Gastrocnemius medialis (tissue), 4 donors: ENCODE measurements at places on chromosomes 5 and 9. TPM values are rescaled to one million over a fixed set of nuclear protein-coding genes. Genes with fewer than 3 reads are reported as not detected.

PCDHAC2 gene
- 0.13 TPM for total RNA-seq

DNA sequence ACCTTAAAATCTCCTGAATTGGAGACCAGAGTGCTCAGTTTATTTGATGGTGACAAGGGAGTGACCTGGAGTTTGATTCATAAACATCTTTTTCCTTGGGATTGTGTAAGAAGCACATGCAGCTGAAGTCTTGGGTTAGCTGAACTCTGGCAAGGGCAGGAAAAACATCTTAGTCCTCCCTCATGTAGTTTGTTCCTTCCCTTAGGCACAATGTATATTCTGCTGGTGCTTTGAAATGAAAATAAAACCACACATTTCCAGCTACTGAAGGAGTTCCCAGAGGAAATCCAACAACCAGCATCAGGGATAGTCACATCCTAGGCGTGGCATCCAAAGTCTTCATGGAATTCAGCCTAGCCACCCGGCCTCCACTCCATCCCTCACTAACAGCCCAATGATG lies 95.2 kb upstream of the PAPPA start:
- no peaks in the 10 kb centered on the region for H3K4me1 ChIP-seq
- H3K27me3 ChIP-seq: no peaks in the 10 kb centered on the region
- no peak overlapping the region for H3K4me3 ChIP-seq

GRCh38 chr5:77709993-77710685 lies 66.0 kb downstream of the TBCA start:
- no peak for DNase-seq
- peaks cover 7% of the 10 kb centered on the region for H3K36me3 ChIP-seq
- no peaks in the 10 kb centered on the region for H3K27me3 ChIP-seq
- H3K27ac ChIP-seq: no peak overlapping the region
- H3K4me3 ChIP-seq: no peak overlapping the region
- peaks cover 4% of the 10 kb centered on the region for H3K4me1 ChIP-seq

NRG2 gene
- 15.8 TPM for total RNA-seq

DNA sequence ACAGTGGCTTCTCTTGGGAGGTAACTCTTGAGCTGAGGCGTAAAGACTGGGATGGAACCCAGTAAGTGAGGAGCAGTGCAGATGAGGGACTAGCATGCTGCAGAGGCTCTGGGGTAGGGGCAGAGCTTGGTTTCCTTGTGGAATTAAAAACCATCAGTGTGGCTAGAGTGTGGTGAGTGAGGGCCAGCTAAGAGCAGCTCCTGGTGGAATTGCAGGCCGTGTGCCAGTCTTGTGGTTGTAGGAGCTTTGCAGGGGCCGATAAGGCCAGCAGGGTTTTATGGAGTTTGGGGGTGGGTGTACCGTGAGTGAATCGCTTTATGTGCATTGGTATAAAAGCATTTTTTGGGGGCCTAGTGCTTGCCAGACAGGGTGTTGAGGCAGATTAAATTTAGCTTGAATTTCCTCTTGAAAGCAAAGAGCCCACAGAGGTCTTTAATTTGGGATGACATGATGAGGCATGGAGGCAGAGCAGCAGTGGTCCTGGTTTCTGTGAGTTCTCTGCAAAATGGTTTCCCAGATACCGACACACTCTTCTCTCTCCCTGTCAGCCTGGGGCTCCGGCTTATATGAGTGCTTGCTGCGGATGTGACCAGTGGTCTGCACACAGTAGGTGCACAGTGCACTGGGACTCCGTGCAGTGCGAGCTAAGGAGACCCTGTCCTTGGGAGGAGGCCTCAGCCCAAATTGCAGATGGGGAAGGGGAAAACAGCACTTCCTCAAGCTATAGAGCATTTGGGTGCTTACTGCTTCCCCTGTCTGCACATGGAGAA lies 176.4 kb upstream of the PITX1 start:
- no peaks in the 10 kb centered on the region for H3K27me3 ChIP-seq
- H3K4me1 ChIP-seq: peaks cover 45% of the 10 kb centered on the region
- no peak overlapping the region for H3K4me3 ChIP-seq

DNA sequence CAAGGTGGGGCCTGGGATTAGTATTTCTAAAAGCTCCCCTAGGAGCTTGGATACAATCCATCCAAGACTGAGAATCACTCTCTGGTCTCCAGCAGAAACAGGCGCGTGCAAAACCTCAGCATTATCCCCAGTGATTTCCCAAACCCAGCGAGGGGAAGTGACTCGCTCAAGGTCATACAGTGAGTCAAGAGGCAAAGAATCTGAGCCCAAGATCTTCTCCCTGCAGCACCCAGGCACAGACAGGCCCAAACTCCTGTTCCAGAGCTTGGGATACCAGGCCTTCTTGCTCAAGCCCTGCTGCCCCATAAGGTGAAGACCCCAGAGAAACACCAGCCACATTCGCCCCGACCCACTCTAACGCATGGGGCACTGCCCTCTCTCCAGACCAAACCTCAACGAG lies 33.2 kb downstream of the SHB start:
- H3K27ac ChIP-seq: no peak overlapping the region
- no peak for DNase-seq
- H3K36me3 ChIP-seq: no peaks in the 10 kb centered on the region
- no peak overlapping the region for H3K4me3 ChIP-seq
- H3K4me1 ChIP-seq: peaks cover 15% of the 10 kb centered on the region

DNA sequence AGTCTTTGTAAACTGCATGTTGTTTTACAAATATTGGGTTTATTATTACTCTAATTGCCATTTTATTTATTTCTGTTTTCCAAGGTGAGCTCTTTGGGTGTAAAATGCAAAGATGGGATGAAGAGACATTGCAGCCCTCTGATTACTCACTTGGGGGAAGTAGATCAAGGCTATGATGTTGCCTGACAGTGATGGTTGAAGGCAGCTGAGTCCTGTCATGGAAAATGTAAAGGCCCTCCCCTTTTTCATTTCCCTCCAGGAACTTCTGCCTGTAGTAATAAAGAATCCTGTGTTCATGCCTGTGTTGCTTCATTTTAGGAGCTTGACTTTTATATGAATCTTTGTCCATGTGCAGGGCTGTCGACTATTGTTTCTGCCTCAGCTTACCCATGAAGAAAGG lies 605.4 kb upstream of the CLINT1 start:
- no peaks in the 10 kb centered on the region for H3K36me3 ChIP-seq

- no peak overlapping the region for H3K27ac ChIP-seq
- H3K4me1 ChIP-seq: no peaks in the 10 kb centered on the region
- DNase-seq: no peak
- H3K4me3 ChIP-seq: no peak overlapping the region
- H3K27me3 ChIP-seq: no peaks in the 10 kb centered on the region
Observed at GRCh38 chr9:87872079-87872624, 10.5 kb upstream of the SPATA31E1 start.

ZBED3 gene
- 0.53 TPM for total RNA-seq

PCDHB12 gene
- total RNA-seq: 0.41 TPM

- H3K27ac ChIP-seq: peak overlapping the region; percentile 74
- H3K4me1 ChIP-seq: peaks cover 12% of the 10 kb centered on the region
- H3K27me3 ChIP-seq: peaks cover 6% of the 10 kb centered on the region
Observed at GRCh38 chr5:34655354-34655991, 655 bp upstream of the RAI14 start.

DNA sequence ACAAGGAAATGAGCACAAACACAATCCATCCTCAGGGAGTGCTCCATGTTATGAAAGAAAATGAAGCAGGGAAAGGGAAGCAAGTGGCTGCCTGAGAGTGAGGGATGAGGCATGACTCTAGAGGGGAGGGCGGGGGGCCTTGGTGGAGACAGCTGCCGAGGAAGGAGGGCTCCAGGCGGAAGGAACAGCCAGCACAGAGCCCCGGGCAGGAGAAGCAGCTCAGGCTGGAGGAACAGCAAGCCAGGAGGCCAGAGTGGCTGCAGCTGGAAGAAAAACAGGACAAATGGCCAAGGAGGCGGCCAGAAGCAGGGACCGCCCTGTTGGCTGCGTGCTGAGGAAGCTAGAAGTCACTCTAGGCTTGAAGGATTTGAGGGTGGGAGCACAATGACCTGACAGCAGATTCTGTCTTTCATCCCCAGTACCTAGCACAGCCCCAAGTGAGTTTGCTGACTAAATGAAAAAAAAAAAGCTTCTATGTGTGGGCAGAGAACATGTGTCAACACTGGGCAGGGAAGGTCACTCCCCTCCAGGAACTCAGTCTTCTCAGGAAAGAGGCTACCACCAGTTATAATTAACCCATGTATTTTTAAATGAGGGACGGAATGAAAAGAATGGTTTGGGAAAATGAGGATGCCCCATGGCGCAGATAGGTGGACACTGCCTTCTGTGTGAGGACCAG lies 142.8 kb downstream of the DCP2 start:
- no peaks in the 10 kb centered on the region for H3K36me3 ChIP-seq
- DNase-seq: peak; percentile 46
- H3K27ac ChIP-seq: peak overlapping the region; percentile 11
- H3K4me3 ChIP-seq: no peak overlapping the region

SPATA31A7 gene
- total RNA-seq: not detected

GRCh38 chr5:136032564-136032963 lies 3.8 kb downstream of the TGFBI start:
- H3K27me3 ChIP-seq: no peaks in the 10 kb centered on the region
- peak overlapping the region; percentile 29 for H3K27ac ChIP-seq
- H3K4me1 ChIP-seq: peaks cover 66% of the 10 kb centered on the region
- H3K36me3 ChIP-seq: no peaks in the 10 kb centered on the region
- H3K4me3 ChIP-seq: no peak overlapping the region

- no peaks in the 10 kb centered on the region for H3K27me3 ChIP-seq
- H3K36me3 ChIP-seq: peaks cover 84% of the 10 kb centered on the region
- peaks cover 16% of the 10 kb centered on the region for H3K4me1 ChIP-seq
- no peak overlapping the region for H3K4me3 ChIP-seq
- DNase-seq: no peak
Observed at GRCh38 chr5:40829748-40830533, 5.1 kb downstream of the RPL37 start.

GRCh38 chr9:108271646-108272348 lies 584.0 kb downstream of the ACTL7B start:
- H3K4me3 ChIP-seq: peak overlapping the region; percentile 2
- no peaks in the 10 kb centered on the region for H3K36me3 ChIP-seq
- peaks cover 9% of the 10 kb centered on the region for H3K4me1 ChIP-seq
- no peak for DNase-seq

EFCAB9 gene
- not detected for total RNA-seq

CCDC112 gene
- total RNA-seq: 4.8 TPM

GRCh38 chr5:152113401-152113800 lies 188.8 kb upstream of the GLRA1 start:
- DNase-seq: no peak
- H3K4me3 ChIP-seq: no peak overlapping the region
- no peaks in the 10 kb centered on the region for H3K4me1 ChIP-seq
- no peak overlapping the region for H3K27ac ChIP-seq

CRHBP gene
- 0.61 TPM for total RNA-seq

GRCh38 chr5:8840237-8840636 lies 705.6 kb downstream of the SEMA5A start:
- H3K4me1 ChIP-seq: no peaks in the 10 kb centered on the region
- DNase-seq: no peak
- no peak overlapping the region for H3K27ac ChIP-seq
- no peaks in the 10 kb centered on the region for H3K27me3 ChIP-seq
- H3K36me3 ChIP-seq: no peaks in the 10 kb centered on the region
- H3K4me3 ChIP-seq: no peak overlapping the region

GRCh38 chr5:35129921-35130485 lies 82.3 kb upstream of the AGXT2 start:
- no peaks in the 10 kb centered on the region for H3K27me3 ChIP-seq
- H3K4me1 ChIP-seq: no peaks in the 10 kb centered on the region
- no peaks in the 10 kb centered on the region for H3K36me3 ChIP-seq
- no peak overlapping the region for H3K27ac ChIP-seq

DNA sequence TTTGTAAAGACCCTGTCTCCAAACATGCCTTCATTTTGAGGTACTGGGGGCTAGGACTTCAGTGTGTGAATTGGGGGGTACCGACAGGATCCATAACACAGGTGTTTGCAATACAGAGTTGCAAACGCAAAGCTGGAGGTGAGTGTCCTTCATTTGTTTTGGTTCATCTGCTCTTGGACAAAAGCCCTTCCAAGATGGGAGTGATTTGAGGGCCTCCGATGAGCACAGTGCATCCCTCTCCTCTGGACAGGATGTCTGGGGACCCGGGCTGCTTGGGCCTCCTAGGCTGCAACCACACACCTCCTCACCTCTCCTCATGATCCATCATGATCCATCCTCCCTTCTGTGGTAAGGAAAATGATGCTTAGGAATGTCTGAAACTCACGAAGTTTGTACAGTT lies 23.8 kb downstream of the FGD3 start:
- DNase-seq: no peak
- H3K36me3 ChIP-seq: no peaks in the 10 kb centered on the region
- H3K4me1 ChIP-seq: no peaks in the 10 kb centered on the region
- no peaks in the 10 kb centered on the region for H3K27me3 ChIP-seq
- no peak overlapping the region for H3K27ac ChIP-seq

TAL2 gene
- not detected for total RNA-seq

GPBP1 gene
- total RNA-seq: 58.0 TPM

DNA sequence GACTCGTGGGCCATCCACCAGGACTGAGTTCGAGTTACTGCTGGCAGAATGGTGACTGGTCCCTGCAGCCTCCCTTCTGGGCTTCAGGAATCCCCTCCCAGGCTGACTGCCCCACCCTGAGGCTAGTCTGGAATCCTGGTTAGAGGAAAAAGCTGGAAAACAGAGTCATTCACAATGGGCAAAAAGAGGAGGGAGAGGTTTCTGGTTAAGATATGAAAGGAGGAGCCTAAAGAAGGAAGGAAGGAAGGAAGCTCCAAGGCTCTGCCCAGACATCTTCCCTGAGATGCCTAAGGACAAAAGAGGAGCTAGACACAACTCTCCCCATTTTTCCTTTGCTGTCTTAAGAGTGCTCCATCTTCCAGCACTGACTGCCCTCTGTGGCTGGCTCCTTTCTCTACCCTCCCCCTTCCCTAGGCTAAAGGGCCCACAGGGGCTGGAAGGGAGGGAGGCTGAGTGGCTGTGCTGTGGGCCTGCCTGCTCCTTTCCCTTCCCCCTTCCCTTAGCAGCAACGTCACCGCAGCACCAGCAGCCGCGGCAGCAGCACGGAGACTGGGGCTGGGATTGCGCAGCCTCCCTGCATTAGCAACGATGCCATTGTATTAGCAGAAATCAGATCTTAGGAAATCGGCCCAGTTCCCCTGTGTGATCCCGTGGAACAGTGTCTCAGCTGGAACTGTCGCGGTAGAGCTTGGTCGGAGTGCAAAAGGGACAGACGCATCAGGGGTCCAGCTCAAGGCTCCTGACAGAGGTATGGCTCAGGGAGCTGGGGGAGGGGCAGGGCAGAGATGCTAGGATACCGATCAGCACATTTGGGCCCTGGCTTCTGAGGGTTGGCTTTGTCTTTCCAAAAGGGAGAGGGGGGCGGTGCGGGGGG lies 48.7 kb downstream of the RUSC2 start:
- no peak for DNase-seq
- peaks cover 73% of the 10 kb centered on the region for H3K4me1 ChIP-seq
- H3K27me3 ChIP-seq: no peaks in the 10 kb centered on the region
- peak overlapping the region; percentile 43 for H3K4me3 ChIP-seq
- no peaks in the 10 kb centered on the region for H3K36me3 ChIP-seq
- peak overlapping the region; percentile 85 for H3K27ac ChIP-seq
